ENCODE measurements at places on chromosomes 1 and 21.
A peak's percentile ranks its signal among the peaks of the same experiment; 100 is the strongest.

DNA sequence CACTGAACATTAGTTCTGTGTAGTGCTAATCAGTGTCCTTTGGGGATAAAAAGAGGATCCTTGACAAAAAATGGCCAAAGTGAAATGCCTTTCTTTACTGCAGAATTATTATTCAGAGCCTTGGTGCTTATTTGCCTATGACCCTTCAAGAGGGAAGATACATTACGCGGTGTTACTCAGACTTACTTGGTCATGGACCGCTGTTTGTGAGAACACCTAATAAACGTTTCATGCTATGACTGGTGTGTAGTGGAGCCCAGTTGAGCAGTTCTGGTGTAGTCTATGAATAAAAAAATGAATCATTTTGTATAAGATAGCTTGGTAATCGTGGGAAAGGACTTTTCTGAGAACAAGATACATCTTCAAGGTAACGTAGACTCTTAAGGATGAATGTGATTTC, 8.3 kb downstream of the NFYC start:
- no peak for DNase-seq

DNA sequence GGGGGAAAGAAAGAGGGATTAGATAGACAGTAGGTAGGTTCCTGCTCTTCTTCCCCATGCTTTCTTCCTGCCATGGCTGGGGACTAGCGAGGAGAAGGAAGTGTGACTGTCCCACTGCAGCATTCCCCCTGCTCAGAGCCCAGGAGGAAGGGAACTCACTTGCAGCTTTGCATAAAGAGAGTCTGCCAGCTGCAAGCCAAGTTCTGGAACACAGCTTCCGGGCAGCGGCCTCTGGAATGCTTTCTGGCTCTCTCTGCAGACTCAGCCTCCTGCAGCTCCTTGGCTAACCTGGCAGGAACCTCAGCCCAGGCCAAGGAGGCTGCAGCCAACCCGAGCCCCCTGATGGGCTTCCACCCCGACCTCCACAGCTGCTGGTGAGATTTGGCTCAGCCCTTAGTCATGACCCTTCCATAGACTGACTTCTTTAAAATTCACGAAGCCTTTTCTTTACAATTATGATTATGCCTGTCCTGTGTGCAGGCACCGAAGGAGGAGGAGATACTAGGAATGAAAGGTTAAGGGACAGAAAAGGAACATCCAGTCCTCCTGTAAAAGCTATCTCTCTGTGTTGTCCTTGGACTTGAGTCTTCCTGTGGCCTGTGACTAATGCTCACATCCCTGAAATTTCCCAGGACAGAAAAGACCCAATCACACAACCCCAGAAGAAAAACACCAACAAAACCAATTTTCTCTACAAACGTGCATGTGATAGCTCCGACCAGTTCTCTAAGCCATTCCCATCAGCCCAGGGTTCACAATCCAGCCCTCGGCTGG, 108.2 kb upstream of the OLIG2 start:
- no peak for DNase-seq

GRCh38 chr21:41839387-41840000, 39.6 kb downstream of the PRDM15 start:
- no peak for DNase-seq

- DNase-seq, result peak; percentile 67
These were observed 127.1 kb upstream of the ARHGEF16 start for GRCh38 chr1:3327389-3327702.

- peak; percentile 85 for DNase-seq
These were observed 6.5 kb upstream of the ATP1A2 start for GRCh38 chr1:160108888-160109662.
